ENCODE measurements at places on chromosomes 5 and 9.

DNA sequence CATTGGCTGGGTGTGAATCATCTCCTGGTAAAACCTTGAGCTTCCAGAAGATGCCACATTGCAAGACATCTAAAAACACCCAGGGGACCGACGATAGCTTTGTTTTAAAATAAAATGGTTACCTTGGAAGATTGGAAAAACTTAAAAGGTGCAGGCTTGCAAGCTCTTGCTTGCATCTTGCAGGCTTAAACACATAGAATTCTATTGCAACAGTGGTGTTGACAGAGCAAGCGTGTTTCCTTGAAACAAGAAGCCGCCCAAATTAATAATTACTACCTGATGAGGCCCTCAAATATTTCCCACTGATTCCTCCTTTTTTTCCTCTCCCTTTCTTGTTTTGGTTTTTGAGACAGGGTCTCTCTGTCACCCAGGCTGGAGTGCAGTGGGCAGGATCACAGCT is 137.1 kb upstream of the BASP1 start:
- no peak for DNase-seq

- DNase-seq, result no peak
Measured at GRCh38 chr5:177094224-177095087, 7.7 kb downstream of the FGFR4 start.

- DNase-seq, result no peak
Measured at GRCh38 chr9:92094655-92095054, 20.6 kb downstream of the SPTLC1 start.

DNA sequence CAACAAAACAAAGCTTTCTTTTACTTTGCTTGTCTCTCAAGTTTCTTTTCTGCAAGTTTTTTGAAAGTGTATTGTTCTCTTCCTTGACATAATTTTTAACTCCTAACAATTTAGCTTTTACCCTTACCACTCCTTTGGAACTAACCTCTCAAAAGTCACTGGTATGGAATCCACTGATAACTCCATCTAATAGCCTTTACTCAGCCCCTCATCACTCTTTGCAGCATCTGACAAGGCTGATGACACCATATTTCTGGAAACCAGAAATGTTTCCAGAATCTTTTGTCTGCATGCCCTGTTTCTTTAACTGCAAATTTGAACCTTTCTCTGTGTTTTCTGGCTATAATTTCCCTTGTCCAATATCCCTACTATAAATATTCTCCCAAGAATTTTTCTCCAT is 46.5 kb downstream of the ZNF474 start:
- no peak for DNase-seq

- no peak for DNase-seq
Measured at GRCh38 chr5:41347569-41347968, 134.2 kb upstream of the C6 start.

DNA sequence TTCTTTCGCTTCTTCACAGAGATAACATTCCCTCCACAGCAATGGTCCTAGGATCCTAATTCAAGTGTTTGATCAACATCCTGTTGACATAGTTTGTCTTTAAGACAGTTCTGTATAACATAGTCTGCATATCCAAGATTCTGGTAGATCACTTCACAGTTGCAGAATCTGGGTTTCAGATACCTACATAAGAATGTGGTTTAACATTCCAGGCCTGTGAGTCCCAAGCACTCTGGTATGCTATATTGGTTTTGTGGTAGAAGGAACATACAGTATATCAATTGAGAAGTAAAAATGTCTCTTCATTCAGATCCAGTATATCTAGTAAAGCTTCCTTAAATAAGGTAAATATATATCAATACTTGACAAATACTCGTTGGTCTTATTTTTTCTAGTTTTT is 914.2 kb upstream of the CDH6 start:
- no peak for DNase-seq

- no peak for DNase-seq
Measured at GRCh38 chr9:124660341-124660801, 110.7 kb downstream of the NR6A1 start.

- DNase-seq, result no peak
Measured at GRCh38 chr5:153404747-153405146, 85.7 kb upstream of the GRIA1 start.

GRCh38 chr9:99368341-99369326 is 146.6 kb downstream of the SEC61B start:
- no peak for DNase-seq

GRCh38 chr5:32297181-32298058 is 15.3 kb downstream of the MTMR12 start:
- no peak for DNase-seq

DNA sequence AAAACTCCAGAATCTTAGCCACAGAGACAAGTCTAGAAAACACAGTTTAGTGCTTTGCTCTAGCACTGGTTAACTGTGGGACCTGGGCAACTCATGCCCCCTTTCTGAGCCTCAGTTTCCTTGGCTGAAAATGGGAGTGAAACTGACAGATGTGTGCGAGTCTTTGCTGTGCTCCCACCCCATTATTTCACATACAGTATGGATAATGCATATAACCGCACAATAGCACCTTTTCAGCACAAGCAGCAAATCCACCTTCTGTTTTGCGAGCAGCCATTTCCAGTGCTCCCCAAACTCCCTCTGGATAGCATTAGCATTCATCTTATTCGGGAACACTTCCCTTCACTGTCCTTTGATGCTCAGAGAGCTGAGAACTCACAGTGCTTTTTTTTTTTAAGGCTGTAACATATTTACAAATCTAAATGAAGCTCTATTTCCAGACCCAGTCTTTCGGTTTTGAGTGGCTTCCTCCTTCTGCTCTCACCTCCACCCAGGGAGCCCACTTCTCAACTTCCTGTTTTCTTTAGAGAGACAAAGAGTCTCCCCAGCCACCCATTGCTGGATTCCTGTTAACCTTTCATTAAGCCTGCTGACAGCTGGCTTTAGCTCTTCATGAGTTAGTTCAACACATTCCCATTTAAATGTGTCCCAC is 49.2 kb downstream of the TIMD4 start:
- DNase-seq, result peak; percentile 5

DNA sequence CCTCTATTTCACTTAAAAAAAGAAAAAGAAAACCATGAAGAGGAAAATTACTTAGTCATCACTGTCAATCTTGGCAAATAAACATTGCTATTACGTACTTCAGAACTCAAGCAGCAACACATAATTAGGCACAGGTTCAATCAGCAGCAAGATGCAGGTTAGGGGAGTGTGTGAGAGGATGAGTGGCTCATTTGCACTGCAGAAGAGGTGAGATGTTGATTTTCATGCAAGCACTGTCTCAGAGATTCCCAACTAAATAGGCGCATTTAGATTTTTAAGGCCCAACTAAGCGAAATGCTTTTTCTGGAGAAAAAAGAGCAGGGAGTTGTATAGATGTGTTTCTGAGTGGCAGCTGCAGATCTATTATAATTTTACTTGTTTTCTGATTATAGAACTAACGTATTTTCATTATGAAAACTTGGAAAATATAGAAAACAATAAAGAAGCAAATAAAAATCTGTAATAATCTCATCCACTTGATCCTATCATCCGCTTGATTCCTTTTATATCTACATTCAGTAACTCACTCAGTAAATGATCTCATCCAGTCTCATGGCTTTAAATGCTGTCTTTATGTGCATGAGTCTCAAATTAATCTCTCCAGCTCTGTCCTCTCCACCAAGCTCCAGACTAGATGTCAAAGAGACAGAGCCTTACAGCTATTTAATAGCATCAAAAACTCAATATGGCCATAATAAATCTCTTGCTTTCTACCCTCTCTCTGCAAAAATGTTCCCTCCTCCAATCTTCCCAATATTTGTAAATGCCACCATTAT is 162.5 kb downstream of the ZNF462 start:
- no peak for DNase-seq

- no peak for DNase-seq
Measured at GRCh38 chr9:36924071-36924470, 110.0 kb downstream of the PAX5 start.

GRCh38 chr9:91845879-91846278 is 104.1 kb downstream of the ROR2 start:
- no peak for DNase-seq

DNA sequence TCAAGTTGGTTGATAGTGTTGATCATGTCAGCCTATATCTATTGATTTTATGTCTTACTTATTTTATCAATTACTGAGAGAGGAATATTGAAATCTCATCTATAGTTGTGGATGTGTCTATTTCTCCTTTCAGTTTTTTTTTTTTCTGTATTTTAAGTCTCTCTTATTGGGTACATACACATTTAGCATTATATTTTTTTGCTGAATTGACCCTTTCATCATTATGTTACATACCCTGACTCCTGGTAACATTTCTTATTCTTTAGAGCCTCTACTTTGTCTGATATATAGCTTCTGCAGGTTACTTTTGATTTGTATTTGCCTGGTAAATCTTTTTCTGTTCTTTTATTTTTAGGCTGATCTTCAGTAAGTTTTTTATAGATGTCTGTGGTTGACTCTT is 179.5 kb downstream of the GDNF start:
- DNase-seq, result no peak

DNA sequence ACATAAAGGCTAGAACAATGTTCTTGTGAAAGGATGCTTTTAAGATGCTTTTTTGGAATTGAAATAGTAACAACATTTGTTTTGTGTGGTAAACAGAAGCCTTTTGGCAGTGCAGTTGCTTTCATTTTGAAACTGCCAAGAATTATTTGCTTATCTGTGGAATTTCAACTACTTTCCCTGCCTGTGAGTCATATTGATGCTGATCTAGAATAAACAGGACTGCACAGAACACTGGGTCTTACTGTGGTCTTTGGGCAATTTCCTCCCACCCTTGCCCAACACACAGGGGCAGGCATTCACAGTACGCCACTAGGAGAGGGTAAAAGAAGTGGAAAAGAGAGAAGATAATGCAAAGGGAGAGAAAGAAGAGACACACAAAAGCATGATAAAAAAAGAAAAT is 483.7 kb downstream of the ELAVL2 start:
- DNase-seq, result no peak

DNA sequence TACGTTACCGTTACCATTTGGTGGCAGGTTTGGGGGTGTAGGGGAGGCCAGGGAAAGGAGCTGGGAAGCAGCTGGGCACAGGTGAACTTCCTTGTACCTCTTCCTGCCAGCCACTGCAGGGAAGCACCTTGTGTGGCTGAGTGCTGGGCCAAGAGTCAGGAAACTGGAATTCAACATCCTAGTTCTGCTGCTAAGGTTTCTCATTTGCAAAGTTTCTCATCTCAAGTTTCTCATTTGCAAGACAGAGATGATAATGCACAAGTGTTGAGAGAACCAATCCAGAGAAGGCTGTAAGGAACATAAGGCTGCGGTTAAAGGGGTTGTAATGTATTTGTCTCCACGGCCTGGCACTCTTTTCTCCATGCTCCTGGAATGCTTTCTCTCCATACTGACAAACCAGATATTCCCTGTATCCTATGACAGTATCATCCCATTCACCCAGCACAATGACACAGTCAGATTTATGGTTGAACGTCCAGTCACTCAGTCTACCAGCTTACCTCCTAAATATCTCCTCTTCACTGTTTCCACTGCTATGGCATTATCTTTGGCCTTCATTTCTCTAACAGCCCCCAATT is 33.6 kb upstream of the LARP1 start:
- no peak for DNase-seq

GRCh38 chr9:20314981-20315380 is 307.3 kb downstream of the MLLT3 start:
- no peak for DNase-seq

GRCh38 chr9:116157436-116158138 is 4.0 kb downstream of the PAPPA start:
- no peak for DNase-seq

GRCh38 chr9:110949081-110949480 is 89.2 kb downstream of the LPAR1 start:
- no peak for DNase-seq

DNA sequence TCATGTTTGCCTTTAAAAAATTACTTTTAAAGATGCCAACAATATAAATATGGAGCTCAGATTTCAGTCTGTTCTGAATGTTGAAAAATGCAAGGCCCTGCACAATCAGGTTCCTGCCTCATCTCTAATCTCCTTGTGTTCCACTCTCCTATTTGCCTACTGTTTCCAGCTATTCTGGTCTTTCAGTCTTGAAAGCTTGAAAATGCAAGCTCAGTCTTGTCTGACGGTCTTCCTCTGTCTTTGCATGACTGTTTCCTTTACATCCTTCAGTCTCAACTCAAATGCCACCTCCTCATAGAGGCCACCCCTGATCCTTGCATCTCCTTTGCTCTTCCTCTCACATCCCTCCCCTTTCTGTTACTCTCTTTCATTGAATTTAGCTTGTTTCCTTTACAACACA is 354.9 kb downstream of the KIF4B start:
- no peak for DNase-seq

- peak; percentile 31 for DNase-seq
Measured at GRCh38 chr5:96614110-96614691, 48.0 kb upstream of the CAST start.

GRCh38 chr5:137252512-137252911 is 246.6 kb downstream of the SPOCK1 start:
- DNase-seq, result no peak

GRCh38 chr5:174589599-174589998 is 134.8 kb upstream of the MSX2 start:
- peak; percentile 13 for DNase-seq

DNA sequence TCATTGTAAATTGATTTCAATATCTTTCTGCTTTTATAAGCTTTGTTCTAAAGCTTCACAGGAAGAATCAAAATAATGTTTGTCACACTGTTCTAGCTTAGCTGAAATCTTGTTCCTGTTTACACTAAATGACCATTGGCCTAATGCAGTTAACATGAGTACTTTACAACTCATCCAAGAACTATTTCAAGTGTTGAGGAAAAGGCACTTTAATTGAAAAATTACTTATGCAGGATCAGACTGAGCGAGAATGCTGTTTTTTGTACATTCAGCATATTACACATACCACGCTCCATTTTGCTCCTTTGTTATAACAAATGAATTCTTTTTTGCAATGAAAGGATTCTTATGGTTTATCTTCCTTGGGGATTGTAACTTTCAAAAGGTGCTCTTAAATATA is 22.4 kb upstream of the SMIM15 start:
- no peak for DNase-seq

GRCh38 chr5:120576588-120576987 is 112.5 kb downstream of the PRR16 start:
- DNase-seq, result no peak

DNA sequence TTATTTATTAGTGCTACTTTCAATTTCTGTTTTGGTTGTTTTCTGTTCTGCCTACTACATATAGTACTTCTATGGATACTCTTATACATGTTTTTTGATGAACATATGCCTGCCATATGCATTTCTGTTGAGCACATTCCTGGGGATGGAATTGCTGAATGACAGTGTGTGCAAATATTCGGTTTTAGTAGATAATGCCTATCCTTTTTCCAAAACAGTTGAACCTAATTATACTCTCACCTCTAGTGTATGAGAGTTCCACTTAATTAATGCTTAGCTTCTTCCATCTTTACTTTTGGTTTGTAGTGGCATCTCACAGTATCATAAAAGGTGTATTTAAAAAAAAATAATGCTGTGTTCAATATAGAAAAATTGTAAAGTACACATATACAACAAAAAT is 96.8 kb downstream of the ADGRV1 start:
- no peak for DNase-seq

GRCh38 chr9:129486756-129487657 is 133.9 kb downstream of the C9orf50 start:
- DNase-seq, result no peak

- no peak for DNase-seq
Measured at GRCh38 chr5:172403189-172403796, 51.0 kb downstream of the SH3PXD2B start.

GRCh38 chr9:137163365-137163715 is 6.5 kb downstream of the LRRC26 start:
- DNase-seq, result no peak
